ENCODE measurements at places on chromosomes 7 and 10.

GRCh38 chr10:120586471-120586872, 129.4 kb downstream of the PLPP4 start:
- DNase-seq: no peak

GRCh38 chr10:50622706-50623662, 772 bp downstream of the SGMS1 start:
- DNase-seq: no peak

GRCh38 chr7:148318102-148318811, 272.3 kb upstream of the C7orf33 start:
- no peak for DNase-seq

- no peak for DNase-seq
Measured at GRCh38 chr10:91042069-91042468, 121.2 kb upstream of the ANKRD1 start.

DNA sequence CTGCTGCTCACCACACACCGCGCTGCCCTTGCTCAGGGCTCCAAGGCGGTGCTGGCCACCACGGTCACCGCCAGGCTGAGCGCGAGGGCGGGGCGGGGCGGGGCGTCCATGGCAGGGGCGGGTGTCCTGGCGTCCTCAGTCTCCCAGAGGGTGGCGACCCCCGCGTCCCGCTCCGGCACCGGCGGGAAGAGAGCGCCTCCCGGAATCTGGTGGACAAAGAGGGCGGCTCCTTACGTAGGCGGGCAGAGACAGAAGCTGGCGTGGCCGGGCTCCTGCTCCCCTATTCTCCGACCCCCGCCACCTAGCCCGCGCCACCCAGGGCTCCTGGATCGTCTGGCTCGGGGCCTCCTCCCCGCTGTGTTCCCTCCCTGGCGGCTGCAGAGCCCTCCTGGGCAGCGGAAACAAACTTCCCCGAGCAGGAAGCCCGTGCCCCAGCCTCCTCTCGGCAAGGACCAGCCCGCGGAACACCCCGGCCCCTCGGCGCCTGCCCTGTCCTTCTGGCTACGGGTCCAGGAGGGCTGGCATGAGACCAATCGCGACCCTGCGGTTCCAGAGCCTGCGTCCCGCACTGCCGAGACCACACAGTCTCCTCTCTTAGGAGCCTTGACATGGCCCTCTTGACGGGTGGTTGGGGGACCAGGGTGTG, 133.8 kb upstream of the ZNF92 start:
- no peak for DNase-seq

DNA sequence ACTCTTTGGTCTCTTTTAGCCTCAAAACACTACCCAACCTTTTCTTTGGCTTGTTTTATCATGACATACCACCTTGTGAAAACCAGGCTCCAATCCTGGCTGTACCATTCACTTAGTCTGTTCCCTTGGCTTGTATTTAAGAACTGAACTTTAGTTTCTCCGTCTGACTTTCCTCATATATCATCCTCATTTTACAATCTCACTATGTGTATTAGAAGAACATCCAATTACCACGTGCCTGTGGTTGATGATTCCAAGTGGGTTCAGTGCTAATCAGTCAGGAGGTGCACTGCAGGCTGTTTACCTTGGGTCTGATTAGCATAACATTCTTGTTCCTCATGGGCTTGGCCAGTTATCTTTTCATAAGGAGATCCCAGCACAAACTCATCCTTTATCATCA, 144.8 kb upstream of the KLF14 start:
- DNase-seq: no peak

All from GDM1 (cell line).